ENCODE measurements at places on chromosomes 7 and 10.

- no peak for DNase-seq
Measured at GRCh38 chr7:101835136-101835535, 17.7 kb downstream of the CUX1 start.

DNA sequence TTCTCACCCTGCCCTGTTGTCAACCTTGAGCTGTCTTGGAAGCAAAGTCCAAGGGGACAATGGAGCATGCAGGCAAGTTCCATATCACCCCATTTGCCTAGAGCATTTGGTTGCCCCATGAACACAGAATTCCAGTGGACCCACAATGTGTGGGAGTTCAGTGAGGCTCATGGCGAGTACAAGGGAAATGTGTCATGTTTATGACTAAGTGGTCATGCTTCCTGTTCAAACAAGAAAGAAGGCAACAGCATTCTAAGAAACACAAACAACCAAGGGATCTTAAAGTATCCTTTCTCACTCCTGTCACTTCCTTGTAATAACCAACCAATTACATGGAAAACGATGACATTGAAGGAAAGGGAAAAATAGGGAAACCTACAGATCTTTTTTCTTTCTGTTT is 513.0 kb downstream of the INHBA start:
- DNase-seq = no peak

DNA sequence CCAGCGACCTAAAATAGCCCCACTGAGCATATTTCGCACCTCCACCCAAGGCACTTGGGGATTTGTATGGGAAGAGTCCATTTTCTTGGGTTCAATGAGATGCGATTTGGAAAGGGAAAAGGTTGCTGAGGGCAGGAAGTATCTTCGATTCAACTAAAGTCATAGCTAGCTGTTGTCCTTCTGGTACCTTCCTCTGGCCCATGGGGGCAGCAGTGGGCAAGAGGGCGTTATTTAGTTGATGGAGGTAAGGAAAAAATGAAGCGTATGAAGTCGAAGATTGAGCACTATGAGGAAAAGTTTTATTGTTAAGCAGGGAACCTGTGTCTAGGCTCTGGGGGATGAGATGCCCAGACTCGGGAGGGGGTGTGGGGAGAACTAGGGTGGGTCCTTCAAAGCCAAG is 135.4 kb downstream of the EVX1 start:
- DNase-seq = no peak

DNA sequence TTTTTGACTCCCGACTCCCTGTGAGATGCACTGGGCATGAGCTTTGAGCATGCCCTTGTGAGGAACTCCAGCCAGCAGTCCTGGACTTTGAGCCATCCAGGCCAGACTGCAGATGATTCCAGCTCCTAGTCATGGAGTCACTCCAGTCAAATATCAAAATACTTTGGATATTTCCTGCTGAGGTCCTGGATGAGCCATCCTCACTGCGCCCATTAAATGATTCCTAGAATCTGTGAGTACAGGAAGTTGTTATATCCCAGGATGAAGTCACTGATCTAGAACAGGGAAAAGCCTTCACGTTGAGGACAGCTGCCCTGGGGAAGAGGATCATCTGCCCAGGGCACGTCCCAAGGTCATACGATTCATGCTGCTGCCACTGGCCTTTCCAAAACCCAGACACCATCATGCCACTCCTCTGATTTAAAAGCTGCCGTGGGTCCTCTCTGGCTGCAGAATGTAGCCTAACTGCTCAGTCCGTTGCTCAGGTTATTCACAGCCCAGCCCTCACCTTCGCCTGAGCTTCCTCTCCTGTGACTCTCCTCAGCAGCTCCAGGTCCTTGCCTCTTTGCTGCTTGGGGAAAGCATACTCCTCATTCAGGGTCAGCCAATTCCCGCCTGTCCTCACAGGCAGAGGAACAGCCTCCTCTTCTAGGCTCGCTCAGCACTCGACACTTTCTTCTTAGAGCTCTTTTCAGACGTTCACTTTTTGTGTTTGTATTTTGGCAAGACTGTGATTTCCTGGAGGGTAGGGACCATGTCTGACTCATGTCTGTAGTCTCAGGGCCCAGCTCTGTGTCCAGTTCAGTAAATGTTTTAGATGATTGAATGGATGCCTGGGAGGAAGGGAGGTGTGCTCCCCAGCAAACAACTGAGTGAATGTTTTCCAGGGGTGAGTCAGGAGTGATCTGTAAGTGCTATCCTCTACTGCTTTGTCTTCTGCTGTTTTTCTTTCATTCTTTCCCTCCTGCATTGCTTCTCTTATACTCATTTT is 157.8 kb downstream of the SNX10 start:
- DNase-seq = no peak

DNA sequence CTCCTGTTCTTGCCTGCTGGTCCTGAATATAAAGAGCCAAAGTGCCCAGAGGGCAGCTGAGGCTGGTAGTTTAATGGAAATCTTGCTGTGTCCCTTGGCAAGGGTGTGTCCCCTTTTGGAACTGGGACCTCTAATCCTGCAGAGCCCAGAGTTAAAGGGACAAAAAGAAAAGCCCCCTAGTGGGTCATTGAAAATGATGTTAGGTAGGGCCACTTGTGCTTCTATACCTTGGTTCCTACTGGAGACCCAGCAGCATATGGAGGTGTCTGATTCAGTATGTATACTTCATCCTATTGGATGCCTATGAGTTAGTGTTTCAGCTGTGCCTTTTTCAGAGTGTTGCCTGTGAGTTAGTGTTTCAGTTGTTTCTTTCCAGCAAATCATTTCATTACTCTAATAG is 30.5 kb downstream of the TFAM start:
- no peak for DNase-seq

- peak; percentile 13 for DNase-seq
Measured at GRCh38 chr10:86849181-86849894, 92.9 kb downstream of the BMPR1A start.

DNA sequence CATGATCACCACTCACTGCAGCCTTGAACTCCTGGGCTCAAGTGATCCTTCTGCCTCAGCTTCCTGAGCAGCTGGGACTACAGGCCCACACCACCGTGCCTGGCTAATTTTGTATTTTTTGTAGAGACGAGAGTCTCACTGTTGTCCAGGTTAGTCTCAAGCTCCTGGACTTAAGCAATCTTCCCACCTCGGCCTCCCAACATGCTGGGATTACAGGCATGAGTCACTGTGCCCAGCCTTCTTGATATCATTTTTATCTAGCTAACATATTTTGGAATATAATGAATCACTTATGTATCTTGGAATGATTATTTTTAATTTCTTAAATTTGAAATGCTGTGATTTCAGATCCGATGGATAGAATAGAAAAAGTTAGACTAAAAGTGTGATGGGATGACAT is 18.4 kb downstream of the ARL4A start:
- DNase-seq = no peak

- DNase-seq = no peak
Measured at GRCh38 chr10:4453950-4454349, 372.1 kb upstream of the AKR1E2 start.

DNA sequence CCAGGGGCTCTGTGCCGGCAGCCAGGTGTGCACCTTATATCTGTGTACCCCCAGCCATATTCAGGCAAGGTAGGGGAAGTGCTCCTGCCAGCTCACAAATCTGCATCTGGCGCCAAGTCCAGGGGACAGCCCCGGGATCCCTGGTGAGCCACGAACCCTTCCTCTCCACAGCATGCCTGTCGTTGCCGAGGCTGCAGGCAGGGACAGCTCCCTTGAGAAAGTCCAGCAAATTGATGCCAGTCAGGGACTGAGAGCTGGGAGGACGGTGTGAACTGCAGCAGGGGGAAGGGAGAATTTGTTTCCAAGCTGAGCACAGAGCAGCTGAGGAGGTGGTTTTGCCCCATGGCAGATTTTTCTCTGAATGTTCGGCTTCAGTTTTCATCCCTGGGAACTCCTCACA is 919 bp downstream of the PLA2G12B start:
- DNase-seq = no peak

GRCh38 chr10:59829024-59829423 is 75.8 kb upstream of the MRLN start:
- no peak for DNase-seq

DNA sequence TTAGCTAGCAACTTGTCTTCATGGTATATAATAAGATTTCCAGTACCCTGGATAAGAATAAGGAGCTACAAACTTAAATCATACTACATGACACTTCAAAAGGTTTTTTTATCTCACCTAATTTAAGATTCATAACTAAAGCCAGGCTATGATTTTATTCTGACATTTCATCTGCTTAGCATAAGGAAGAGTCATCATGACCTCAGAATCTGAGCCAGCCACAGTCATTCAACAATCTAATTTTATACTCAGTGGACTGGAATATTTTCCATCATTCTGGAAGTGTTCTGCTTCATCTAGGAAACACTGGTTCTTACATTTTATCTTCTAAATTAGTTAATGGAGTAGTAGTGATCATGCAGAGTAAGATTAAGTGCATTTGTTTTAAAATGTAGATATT is 102.1 kb upstream of the KCND2 start:
- DNase-seq = no peak

DNA sequence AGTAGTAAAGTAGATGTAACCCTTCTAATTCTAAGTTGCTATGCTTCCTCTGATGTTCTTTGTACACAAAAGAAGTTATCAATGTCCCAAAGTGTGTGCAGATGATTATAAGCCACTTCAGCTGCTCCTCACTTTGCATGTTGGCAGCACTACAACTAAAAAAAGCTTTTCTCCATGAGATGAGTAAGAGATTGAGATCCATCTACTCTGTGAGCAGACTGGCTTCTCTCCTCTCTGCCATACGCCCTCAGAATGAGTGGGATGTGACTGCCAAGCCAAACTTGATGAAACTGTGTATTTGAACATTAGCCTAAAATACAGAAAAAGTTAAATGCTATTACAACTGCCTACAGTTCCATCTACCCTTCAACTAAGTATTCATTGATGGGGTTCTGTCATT is 102.9 kb upstream of the ETV1 start:
- no peak for DNase-seq

GRCh38 chr7:85554236-85555178 is 367.7 kb upstream of the SEMA3D start:
- peak; percentile 53 for DNase-seq

- no peak for DNase-seq
Measured at GRCh38 chr7:156463280-156463679, 177.3 kb upstream of the RNF32 start.

DNA sequence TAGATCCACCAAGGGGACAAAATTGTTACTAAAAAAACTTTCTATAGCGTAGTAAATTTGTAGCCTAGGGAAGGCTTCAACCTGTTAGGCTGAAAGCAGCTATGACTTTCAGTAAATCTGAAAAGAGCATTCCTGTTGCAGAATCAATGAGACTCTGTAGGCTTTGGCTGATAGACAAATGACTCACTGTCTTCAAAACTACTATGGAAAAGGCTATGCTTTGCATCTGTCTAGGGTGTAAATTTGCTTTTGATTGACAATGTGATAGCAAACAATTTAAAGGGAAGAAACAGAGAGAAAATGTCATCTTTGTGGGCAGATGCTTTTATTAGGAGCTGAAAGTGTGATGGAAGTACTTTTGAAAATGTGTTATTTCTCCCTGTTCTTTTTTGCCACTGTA is 60.6 kb downstream of the ARL5B start:
- DNase-seq = no peak

- no peak for DNase-seq
Measured at GRCh38 chr10:62037890-62038608, 136.6 kb downstream of the ARID5B start.

- DNase-seq = no peak
Measured at GRCh38 chr7:112097524-112097923, 108.7 kb downstream of the DOCK4 start.
